ENCODE measurements at places on chromosomes 3 and 15.

- DNase-seq: no peak
Measured at GRCh38 chr15:59501597-59501996, 63.6 kb downstream of the FAM81A start.

DNA sequence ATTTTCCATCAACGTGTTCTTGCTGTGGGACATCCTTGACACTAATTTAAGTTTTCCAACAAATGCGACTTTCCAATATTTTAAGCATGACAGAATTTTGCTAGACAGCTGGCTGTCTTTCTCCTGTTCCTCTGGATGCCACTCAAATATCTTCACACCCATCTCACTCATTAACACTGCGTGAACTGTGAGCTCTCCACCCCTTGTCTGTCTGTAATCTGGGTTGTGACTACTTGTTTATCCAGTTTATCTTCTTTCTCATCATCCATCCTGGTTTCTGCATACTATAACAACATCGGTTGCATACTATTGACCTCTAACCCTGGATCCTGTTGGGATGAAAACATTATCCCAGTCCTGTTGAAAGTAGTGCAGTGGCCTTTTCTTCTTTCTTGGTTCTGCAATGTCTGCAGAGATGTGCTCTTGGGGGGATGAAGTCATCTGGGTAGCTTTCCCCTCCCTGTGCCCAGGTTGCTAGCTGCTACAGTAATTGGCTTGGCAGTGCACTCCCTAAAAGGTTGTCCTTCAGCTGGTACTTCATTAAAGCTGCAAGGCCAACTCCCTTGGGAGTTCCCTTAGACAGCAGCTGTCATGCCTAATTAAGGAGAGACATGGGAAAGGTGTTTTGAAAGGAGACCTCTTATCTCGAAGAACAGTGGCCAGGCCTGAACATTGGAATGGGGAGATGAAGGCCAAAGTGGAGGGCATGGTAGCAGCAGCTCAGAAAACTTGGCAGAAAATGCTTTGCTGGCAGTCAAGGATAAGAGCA is 24.7 kb downstream of the KAT2B start:
- DNase-seq: no peak

- DNase-seq: no peak
Measured at GRCh38 chr3:177591379-177591778, 394.1 kb upstream of the TBL1XR1 start.

DNA sequence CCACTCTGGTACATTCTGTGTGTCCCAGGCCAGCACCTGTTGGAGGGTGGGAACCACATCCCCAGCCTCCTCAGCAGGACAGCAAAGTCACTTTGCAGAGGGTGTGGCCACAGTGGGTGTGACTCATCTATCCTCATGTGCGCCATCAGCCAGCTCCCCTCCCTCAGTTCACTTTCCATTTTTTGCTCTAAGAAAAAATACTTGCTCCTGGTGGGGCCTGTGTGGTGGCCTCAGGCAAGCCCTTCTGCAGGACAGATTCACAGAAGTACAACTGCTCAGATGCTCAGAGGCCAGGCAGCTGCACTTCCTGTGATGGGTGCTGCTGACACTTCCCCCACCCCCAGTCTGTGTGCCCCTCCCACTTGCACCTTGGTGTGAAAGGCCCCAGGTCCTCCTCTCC is 78.3 kb upstream of the ALDH1L1 start:
- DNase-seq: no peak

- no peak for DNase-seq
Measured at GRCh38 chr3:4139462-4140140, 163.6 kb upstream of the SETMAR start.

DNA sequence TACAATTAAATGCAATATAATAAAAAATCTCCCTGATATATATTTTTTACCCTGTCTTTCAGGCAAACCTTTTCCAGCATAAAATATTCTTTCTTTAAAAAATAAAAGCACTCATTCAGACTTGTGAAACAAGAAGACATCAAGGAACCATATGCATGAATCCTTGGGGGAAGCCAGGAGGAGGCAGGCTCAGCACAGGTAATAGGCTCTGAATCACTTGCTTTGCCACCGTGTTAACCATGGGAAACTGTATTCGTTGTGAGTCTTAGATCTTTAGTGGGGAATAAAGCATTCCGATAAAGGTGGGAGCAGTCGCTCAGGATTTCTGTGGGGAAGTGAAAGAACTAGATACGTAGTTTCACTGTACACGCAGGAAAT is 42.4 kb downstream of the FBN1 start:
- no peak for DNase-seq

DNA sequence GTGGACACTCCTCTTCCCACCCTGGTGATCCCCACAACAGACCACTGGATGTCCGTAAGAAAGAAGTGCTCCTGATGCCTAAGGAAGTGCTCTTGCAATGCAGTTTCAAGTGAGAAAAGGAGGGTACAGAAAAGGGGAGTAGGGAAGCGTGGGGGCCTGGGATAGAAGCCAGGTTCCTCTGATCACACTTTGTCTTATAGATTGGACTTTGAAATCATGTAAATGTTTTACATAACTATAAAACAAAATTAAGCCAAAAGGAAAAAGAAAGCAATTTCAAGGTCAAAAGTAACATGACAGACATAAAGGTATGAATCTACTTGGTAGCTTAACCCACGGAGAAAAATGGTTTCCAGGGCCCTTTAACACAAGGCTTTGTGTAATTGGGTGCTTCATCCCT is 107.3 kb upstream of the TRPM1 start:
- no peak for DNase-seq

DNA sequence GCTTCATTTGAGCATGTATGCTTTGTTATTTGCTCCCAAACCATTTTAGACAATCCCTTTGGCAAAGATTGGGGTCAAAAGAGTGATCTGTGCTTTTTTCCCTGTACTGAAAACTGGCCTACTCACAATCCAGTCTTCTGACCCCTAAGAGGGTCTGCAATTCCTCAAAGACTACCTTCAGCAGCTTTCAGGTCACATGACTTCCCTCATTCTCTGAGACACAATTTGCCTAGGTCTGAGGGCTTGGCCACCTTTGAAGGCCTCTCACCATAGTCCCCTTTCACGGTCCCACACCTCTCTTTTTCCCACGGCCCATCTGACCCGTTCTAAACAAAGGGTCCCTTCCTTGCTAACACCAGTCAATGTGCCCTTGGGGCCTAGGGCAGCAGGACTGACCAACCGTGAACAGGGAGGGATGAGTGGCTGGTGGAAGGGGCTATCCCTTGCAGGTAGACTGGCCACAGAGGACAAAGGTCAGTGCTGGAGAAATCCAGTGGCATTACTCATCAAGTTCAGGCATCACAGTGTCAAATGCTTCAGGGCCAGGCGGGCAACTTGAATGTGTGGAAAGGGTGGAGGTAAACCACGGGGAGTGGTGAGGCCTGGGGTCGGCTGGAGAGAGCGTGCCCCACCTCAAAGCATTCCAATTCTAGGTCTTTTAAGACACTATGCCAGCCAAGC is 10.8 kb downstream of the RASL12 start:
- DNase-seq: no peak

GRCh38 chr15:27958911-27959578 is 140.1 kb downstream of the OCA2 start:
- no peak for DNase-seq

DNA sequence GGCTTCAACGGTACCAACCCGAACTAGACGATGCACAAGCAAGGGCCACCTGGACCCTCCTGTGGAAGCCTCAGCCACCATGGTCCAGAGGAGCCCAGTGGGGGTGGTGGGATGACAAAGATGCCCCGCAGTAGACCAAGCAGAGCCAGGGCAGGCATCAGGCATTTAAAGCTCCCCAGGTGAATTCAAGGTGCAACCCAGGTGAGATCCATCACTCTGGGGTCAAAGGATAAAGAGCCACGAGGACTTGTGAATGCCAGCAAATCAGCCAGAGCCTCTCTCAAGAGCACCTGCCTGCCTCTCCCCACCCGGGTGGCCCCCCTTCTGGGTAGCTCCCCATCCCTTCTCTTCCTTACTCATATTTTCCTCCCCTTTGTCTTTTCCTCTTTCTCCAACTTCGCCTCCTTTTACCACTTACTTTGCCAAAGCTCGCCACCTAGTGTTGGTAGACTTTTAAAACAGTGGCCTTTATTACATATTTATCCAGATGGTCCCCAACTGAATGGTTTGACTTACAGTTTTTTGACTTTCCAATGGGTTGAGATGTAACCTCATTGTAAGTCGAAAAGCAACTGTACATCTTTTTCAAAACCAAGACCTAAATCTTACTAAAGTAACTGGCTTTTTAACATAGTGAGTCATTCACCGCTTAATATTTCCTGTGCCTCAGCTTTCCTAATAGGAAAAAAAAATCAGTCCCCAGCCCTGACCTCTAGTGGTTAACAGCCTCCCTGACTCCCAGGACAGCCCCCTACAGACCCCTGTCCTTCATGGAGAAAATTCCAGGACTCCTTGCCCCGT is 18.8 kb downstream of the PLA2G4F start:
- no peak for DNase-seq

DNA sequence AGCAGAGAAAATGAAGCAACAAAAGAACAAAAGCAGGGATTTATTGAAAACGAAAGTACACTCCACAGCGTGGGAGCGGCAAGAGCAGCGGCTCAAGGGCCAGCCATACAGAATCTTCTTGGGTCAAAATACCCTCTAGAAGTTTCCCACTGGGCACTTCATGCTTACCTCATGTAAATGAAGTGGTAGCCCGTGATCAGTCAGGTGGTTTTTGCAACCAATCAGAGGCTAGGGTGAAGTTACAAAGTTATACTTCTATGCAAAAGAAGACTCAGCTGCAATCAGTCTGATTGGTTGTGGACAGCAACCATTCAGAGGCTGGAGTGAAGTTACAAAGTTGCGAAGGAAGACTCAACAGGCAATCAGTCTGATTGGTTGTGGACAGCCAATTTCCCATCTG is 37.8 kb upstream of the TRH start:
- no peak for DNase-seq

DNA sequence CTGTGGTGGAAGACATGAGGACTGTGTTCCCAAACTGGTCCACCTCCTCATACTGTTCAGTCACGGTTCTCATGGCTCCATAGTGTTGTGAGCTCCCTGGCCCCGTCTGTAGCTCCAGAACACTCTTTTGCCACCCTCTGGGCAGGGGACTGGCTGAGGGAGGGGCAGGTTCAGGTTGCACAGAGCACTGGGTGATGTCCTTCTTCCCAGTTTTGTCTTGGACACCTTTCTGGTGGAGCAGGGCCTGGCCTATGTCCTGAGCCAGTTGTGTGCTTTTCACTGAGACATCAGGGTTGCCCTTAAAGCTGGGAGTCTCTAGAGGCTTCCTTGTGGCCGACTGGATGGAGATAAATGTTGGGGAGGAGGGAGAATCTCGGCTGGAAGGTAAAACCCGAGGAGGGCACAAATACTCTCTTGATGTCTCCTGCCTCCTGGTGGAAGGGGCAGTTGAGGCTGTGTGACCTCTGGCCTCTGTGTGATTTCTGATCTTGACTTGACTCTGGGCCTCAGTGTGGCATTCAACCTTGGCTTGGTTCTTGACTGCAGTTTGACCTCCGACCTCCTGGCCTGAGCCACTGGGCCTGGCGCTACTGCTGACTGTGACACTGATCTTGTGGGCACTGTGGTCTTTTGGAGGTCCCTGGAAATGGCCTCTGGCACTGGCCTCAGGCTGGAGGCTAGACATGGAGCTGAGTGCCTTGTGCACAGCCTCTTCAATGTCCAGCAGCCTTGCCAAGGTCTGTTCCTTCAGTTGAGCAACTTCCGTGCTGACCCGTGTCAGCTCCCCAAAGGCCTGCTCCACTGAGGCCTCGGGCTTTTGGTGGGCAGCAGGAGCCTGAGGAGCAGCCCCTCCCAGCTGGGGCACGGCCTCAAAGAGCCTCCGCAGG is 8.1 kb downstream of the XIRP1 start:
- no peak for DNase-seq

DNA sequence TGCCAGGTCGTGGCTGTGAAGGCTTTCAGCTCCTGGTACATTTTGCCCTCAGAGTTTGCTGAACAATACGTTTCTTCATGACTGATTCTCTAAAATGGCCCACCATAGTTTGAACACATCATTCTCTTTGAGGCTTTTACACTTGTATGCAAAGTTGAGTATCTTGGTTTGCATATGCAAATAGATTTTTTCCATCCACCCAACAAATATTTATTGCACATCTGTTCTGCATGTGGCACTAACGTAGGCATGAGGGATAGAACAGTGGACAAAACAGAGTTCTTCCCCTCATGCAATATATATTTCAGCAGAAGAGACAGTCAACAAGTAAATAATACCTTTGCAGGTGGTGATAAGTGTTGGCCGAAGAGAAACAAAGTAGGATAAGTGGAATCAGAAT is 55.2 kb downstream of the KAT2B start:
- DNase-seq: no peak

DNA sequence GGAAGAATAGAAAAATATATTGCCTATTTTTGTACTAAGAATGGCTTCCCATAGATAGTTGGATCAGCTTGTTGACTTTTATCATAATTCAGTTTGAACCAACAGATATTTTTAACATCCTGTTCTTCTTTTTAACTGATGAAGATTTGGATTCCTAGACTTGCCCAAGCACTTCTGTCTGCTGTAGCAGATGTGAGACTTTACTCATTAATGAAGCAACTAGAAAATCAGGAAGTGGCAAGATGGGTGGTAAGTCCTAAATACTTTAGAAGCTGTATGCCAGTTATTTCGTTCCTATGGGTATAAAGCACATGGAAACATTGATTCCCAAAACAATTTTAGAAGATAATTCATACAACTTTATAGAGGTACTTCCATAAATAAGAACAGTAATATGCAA is 8.4 kb downstream of the PIGB start:
- DNase-seq: no peak

DNA sequence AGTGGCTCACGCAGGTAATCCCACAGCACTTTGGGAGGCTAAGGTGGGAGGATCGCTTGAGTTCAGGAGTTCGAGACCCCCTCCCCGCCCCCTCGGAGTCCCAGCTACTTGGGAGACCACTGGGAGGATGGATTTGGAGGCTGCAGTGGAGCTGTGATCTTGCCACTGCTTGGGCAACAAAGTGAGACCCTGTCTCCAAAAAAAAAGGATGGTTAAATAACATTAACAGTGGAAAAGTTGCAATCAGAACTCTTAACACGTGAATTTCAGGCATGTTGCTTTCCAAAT is 1.4 kb upstream of the TMEM87A start:
- DNase-seq: no peak

- DNase-seq: no peak
Measured at GRCh38 chr3:183818706-183819624, 6.4 kb downstream of the MAP6D1 start.

DNA sequence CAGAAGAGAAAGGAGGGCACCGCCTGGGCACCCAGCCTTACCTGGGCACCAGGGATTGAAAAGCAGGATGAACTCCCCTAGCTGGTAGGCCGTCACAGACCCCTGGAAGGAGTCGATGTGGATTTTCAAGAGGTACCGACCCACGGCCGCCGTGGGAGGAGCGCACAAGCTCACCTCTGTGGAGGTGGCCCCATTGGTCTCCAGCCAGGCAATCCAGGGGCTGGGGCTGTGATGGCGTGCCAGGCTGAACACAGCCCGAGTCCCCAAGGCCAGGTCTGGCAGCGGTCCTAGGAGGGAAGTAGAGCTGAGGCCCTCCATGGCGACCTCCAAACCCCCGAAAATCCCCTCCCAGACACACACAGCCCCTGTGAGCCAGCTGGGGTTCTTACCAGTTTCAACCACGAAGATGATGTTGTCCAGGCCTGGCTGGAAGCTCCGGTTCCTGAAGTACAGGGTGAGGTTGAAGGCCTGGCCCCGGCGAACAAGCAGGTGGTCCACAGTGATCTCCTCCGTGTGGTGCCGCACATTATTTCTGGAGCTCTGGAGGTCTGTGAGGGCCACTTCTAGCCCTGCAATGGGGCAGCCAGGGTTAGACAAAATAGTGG is 6.6 kb downstream of the TGM5 start:
- DNase-seq: no peak

- no peak for DNase-seq
Measured at GRCh38 chr15:84783493-84784251, 33.5 kb upstream of the ALPK3 start.

Data from NCI-H446 treated with DMSO at 0.1 percent for 48 hours (cell line).